ENCODE measurements at places on chromosomes 3 and 15.

DNA sequence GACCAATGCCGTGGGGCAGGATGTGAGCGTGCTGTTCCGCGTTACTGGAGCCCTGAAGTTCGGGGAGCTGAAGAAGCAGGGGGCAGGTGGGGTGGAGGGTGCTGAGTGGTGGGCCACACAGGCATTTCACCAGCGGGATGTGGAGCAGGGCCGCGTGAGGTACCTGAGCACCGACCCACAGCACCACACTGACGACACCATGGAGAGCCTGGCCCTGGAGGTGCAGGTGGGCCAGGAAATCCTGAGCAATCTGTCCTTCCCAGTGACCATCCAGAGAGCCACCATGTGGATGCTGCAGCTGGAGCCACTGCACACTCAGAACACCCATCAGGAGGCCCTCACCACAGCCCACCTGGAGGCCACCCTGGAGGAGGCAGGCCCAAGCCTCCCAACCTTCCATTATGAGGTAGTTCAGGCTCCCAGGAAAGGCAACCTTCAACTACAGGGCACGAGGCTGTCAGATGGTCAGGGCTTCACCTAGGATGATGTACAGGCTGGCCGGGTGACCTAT, 179.6 kb downstream of the TBC1D2B start:
- peak; percentile 52 for DNase-seq

- DNase-seq: no peak
These were observed 39.0 kb downstream of the IFT57 start for GRCh38 chr3:108183181-108183580.

DNA sequence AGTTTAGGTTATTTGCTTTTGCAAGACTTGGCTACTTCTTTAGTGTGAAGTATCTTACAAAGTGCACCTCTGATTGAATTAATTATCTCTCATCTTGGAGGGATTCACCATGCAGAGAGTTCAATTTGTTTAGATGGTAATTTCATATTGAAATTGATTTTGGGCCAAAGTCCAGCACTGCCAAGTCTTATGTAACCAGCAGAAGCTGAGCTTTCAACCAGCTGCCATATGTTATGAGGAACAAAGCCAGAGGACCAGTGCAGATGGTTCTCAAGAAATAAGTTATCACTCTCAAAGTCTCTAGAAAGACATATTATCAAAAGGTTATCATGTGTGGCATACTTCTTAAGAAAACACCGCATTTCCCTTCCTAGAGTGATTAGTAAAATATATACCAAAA, 29.0 kb downstream of the ABHD6 start:
- DNase-seq: no peak

DNA sequence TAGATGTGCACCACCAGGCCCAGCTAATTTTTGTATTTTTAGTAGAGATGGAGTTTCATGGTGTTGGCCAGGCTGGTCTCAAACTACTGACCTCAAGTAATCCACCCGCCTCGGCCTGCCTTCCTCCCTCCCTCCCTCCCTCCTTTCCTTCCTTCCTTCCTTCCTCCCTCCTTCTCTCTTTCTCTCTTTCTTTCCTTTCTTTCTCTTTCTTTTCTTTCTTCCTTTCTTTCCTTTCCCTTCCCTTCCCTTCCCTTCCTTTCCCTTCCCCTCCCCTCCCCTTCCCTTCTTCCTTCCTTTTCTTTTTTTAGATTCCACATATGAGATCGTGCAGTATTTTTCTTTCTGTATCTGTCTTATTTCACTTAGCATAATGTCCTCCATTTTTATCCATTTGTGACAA, 81.3 kb downstream of the FAM81A start:
- DNase-seq: no peak

- no peak for DNase-seq
These were observed 66.0 kb downstream of the SPTSSB start for GRCh38 chr3:161305095-161305991.

- no peak for DNase-seq
These were observed 125.6 kb upstream of the ROPN1 start for GRCh38 chr3:124117486-124117885.

- DNase-seq: no peak
These were observed 109.1 kb upstream of the COL8A1 start for GRCh38 chr3:99529265-99529664.

DNA sequence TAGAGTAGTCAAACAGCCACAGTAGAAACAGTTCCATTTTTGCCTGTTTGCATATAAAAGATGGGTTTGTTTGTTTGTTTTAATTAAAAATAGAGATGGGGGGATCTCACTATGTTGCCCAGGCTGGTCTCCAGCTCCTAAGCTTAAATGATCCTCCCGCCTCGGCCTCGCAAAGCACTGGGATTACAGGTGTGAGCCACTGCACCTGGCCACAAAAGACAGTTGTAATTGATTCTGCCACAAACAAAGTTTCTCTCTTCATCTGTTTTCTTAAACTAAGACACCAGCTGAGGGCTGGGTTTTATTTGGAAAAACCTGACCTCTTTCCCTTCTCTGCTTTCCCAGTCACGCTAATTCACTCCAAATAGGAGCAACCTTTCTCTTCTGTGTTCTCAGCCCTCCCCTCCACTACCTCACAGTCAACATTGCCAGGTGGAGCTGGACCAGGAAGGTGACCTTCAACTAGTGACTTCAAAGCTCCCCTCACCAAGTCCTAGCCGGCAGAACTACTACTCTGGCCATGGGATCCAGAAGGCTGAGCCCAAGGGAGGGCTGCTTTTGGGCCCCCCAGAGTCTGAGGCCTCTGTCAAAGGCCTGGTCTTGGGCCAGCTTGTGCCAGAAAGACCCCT, 1.5 kb upstream of the IDH2 start:
- DNase-seq: no peak

DNA sequence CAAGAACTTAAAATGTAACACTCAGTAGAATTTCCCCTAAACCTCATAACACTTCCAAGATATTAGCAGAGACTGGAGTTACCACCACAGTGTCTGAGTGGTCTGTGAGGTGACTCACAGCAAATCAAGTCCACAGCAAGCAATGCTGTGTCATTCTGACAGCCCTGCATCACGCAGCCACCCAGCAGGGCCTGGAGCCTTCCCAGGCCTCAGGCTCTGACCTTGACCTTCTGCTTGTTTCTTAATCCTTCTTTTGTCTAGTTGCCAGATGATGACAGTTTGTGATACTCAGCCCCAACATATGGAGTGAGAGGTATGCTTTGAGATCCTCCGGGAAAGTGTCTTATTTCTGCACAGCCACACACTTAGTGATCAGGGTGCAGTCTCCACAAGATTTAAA, 82.5 kb downstream of the TOP2B start:
- peak; percentile 75 for DNase-seq

GRCh38 chr15:56295433-56295832, 51.8 kb upstream of the RFX7 start:
- no peak for DNase-seq

GRCh38 chr3:13120928-13121552, 47.8 kb upstream of the IQSEC1 start:
- peak; percentile 11 for DNase-seq

- no peak for DNase-seq
These were observed 9.8 kb downstream of the SLC6A1 start for GRCh38 chr3:11002371-11002807.

GRCh38 chr3:157123621-157124020, 36.3 kb downstream of the CCNL1 start:
- no peak for DNase-seq

- DNase-seq: peak; percentile 24
These were observed 70.6 kb upstream of the CTSH start for GRCh38 chr15:79015416-79015815.

DNA sequence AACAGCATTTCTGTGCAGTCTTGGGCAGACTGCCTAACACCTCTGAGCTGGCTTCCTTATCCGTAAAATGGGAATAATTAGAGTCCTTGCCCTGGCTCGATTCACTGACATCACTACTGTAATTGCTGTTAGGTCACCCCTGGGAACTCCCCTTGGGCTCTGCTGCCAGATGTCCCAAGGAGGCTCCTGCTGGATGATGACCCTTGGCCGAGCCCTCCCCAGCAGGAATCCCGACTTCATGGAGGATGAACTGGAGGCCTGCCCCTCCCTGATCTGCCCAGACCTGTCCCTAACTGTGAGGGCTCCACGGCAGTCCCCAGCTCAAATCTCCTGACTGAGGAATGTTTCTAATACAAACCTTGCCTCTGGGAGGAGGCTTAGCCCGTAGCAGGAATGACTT, 18.0 kb downstream of the ESYT3 start:
- DNase-seq: no peak

DNA sequence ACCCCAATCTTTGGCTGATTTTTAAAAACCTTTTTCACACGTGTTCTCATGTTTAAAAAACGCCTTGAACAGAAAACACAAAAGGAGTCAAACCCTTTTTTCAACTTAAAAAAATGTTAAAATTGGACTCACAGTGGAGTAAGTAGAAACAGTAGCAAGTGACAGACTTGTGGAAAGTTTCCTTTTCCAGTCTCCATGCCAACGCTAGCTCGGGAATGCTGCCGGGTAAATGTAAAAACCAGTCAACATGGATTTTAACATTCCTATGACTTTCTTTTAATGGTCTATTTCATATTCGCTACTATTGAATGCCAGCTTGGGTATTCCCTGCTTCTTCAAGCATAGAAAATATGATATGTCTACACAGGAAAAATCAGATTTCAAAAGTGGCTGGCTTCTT, 1.6 kb upstream of the PROK2 start:
- DNase-seq: no peak

GRCh38 chr3:188169830-188170455, 16.0 kb downstream of the LPP start:
- DNase-seq: no peak

All from RWPE2 (cell line).